Breast epithelium (tissue), 4 donors: ENCODE measurements at places on chromosomes 1 and 21.

DNA sequence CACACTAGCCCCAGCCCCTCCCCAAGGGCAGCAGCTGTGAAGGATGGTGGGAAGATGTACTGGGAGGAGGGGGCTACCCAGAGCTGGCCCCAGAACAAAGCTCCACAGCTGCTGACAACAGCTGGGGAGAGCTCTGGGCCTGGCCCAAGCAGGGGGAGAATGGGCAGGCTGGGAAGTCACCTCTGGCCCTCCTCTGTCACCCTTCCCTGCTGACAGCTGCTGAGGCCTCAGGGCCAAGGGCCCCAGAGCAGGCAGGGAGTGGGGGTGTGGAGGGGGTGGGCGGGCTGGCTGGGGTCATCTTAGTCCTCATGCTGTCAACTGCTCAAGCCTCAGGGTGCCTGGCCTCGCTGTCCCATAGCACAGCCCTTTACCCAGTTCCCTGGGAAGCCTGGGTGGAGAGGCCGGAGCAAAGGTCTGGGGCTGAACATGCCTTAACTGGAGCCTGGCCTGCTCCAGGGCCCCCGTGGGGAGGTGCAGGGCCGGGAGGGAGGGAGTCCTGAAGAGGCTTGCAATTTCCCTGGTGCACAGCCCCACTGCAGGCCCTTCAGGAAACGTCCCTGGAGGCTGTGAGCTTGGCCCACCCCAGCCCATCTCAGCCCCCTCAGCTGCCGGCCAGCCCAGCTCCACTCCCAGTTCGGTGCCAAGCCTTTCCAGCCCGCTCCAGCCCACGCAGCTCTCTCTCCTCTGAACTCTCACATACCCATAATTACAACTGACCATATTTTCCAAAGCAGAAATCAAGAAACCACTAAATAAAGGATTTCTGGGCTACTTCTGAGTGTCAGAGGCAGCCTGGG is 25.7 kb downstream of the HSPG2 start:
- no peak for DNase-seq

DNA sequence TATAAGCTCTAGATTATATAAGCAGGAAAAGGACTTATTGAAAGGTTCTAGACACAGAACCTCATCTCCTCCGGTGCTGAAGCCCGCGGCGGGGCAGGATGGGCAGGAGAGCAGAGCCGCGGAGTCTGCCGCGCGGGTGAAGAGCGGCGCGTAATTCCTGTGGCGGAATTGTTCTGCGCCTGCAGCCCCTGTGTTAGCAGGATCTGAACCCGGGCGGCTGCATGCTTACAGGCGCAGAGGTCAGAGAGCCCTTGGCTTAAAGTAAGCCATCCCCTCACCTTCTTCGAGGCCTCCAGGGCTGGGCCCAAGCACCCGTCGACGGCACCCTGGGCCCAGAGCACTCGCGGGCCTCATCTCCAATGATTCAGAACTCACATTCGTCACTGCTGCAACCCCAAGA is 89.3 kb downstream of the FASLG start:
- no peak for DNase-seq

DNA sequence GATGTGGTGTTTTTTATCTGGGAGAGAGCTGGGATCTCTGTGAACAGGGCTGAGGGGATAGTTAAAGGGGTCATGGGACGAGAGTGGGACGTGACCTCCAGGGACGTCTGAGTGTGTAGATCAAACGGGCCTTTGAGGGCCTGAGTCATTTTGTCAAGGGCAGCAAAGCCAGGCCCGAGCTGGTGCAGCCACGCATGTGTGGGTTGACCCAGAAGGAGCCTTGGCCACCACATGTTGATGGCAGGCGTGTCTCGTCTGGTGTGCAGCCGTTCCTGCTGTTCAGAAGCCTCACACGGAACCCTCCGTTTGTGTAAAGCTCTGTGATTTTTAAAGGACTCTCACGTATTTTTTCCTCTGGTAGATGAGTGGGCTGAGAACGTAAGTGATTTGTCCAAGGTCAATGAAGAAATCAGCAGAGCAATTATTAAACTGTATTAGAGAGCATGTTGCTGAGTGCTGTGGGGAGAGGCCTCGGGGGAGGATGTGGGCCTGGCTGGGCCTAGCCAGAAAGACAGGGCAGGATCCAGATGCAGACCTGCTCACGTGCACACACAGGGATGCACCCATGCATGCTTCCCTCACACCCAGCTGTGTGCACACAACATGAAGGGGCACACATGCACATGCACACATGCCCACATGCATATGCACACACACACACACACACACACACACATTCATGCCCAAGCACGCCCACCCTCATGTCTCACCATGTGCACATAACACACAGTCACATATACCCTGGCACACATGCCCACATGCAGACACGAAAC is 89.8 kb downstream of the AJAP1 start:
- no peak for DNase-seq

- no peak for DNase-seq
These were observed 57.6 kb downstream of the SPSB1 start for GRCh38 chr1:9350013-9350908.

DNA sequence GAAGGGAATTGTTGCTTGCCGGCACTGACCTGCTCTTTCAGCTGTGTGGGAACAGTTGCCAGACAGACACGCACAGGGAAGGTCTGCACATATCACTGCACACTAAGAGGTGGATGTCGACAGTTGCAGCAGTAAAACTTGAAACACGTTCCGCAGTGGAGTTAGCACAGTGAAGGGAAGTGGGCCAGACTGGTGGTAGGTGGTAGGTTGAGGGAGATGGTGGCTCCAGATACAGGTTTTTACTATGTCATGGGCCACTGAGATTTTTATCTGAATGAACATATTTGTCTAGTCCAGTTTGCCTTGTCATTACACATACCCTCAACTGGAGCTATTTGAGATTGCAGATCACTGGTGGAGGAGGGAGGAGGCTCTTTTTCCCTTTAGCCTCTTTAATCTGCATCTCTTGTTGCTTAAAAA is 13.5 kb downstream of the MRPS6 start:
- DNase-seq = no peak

- peak; percentile 65 for DNase-seq
These were observed 512 bp downstream of the PIAS3 start for GRCh38 chr1:145858238-145858900.

DNA sequence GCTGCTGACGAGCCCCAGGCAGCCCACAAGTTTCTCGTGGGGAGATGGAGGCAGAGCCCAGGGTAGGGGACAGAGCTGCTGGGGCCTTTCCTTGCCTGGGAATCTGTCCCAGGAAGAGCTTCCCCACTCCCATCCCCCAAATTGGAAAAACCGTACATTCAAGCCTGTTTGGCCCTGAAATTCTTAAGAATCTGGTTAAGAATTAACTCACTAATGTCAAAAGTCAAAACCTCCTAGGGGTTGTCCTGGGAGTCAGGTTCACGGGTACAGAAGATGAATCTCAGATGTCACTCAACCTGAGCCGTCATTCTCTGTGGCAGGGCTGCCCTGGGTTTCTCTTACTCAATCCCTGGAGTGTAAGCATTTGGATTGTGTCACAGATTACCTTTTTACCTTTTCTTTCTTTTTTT is 8.4 kb downstream of the C1orf115 start:
- no peak for DNase-seq

- peak; percentile 44 for DNase-seq
These were observed 5.1 kb upstream of the MYBPH start for GRCh38 chr1:203180611-203181330.

DNA sequence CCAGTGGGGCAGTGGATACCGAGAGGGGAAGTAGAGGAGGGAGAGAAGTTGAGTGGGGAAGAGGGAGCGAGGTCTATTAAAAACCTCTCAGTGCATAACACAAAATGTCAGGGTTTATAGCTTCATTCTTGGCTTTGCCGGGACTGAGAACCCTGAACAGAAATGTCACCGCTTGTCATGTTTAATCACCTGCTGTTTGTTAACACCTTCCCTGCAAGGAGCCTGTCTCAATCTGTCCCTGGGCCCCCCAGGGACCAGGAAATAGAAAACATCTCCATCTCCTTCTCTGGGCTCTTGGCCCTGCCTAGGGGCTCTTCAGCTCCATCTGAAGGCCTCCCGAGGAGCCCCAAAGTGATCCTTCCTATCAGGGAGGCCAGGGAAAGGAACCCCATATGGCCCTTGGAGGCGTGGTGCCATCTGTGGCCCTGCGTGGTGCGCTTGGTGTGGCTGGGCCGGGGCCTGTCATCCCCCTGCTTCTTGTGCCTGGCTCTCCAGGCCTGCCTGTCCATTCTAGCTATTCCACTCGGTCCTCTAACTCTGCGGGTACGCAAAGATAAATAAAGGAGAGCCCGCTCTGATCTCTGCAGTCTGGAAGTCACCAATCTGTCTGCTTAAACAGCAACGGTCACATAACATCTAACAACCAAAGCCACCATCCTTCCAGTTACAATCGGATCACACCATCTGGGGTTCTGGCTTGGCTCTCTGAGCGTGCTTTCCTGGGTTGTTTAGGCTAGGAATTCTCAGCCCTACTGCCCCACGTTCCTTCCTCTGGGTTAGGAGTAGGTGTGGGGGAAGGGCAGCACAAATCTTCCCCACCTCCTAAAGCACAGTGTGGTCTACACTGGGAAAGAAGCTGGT is 113.8 kb downstream of the CASZ1 start:
- DNase-seq = no peak

DNA sequence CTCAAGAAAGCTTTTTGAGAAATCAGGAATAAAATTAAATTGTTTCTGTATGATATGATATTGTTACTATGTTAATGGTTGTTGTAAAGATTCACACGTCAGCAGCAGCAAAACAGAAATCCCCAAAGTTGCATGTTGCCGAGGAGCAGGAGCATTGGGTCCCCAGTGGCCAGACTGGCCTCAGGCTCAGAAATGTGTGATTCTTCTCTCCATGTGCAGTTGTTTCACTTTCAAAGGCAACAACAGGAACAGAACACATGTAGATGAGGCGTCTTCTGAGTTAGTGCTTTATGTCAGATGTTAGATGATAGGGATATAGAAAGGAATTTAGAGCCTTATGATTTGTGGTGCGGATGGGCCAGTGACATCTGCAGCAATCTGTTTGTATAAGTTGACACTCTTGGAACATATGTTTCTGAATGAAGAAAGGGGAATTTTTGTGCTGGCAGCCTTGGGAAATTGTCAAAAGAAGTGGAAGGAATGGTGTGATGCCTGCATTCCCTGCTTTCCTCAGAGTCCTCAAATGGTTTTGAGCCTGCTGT is 2.1 kb upstream of the TTLL7 start:
- DNase-seq = no peak

DNA sequence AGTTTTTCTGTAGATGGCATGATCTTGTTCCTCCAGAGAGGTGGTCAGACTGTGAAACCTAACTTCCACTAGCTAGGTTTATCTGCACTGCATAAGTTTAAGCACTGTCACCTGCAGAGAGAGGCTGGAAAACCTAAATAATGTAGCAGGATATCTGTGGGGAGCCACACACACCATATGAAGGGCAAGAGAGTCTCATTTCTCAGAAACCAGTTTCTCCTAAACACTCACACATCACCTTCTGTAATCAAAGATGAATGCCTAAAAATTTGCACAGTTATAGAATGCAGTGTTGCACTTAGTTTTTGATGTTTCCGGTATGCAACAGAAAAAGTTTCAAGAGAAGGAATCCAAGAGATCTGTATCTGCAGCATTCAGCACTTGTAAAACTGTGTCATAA is 654.6 kb downstream of the ADGRL2 start:
- no peak for DNase-seq

GRCh38 chr1:163412221-163412620 is 90.5 kb downstream of the NUF2 start:
- no peak for DNase-seq

DNA sequence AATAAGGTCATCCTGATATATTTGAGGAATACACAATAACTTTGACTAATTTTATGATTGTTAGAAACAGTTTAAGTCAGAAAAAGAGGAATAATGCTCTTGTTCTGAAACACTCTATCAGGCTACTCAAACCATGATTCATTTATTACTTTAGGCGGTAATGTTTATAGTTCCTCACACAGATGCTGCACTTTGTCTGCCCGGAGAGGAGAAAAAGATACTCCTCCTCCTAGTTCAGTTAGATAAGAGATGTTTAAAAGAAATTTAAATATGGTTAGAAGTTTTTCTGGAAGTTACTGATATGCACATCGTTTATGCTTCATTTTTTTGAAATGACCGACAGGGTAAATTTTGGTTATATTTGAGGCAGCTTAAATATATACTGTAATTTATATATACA is 103.0 kb downstream of the ZMYM4 start:
- DNase-seq = no peak

- DNase-seq = peak; percentile 19
These were observed 185.9 kb upstream of the EDN2 start for GRCh38 chr1:41670217-41670957.

GRCh38 chr1:90393025-90393424 is 324.1 kb downstream of the BARHL2 start:
- no peak for DNase-seq

GRCh38 chr1:35524106-35524505 is 33.1 kb downstream of the KIAA0319L start:
- DNase-seq = no peak

DNA sequence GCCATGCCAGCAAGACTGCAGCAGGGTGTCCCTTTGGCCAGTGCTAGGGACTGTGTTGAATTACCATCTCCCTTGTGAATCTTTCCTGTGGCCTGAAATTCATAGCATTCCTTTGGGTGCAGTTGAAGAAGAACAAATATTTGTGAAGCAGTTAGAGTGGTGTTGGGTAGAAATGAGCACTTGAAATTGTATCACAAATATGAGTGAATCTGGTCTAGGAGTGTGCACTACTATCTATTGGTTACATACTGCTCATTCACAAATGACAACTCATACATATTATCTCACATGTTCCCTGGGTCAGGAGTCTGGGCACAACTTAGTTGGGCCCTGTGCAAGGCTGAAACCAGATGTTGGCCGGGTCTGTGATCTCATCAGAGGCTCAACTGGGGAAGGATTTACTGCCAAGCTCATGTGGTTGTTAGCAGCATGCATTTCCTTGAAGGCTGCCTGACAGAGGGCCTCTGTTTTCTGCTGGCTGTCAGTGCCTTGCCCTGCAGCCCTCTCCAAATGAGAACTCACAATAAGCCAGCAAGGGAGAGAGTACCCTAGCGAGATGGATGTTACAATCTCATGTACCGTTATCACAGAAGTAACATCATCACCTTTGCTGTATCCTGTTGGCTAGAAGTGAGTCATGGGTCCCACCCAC is 23.8 kb downstream of the AJAP1 start:
- no peak for DNase-seq

DNA sequence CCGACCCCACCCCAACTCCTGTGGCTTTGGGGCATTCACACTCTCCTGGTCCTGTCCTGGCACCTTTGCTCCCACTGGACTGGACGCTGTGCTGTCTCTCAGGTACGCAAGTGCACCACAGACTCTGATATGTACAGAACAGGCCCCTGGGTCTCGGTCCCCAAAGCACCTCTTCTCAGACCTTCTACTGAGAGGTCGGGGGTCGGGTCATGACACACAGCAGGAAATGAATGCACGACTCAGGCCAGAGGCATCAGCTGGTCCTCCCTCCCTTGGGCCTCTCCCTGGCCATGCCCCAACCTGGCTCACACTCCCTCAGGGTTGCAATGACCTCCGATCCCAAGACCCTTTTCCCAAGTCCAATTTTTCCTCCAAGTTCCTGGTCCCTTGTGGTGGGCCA is 1.8 kb upstream of the KRTAP10-12 start:
- no peak for DNase-seq
